ENCODE measurements at places on chromosomes 5 and 9. TPM values are rescaled to one million over a fixed set of nuclear protein-coding genes. Genes with fewer than 3 reads are reported as not detected.

Gene NOTCH1
- total RNA-seq, result 70.0 TPM

- no peaks in the 10 kb centered on the region for H3K4me1 ChIP-seq
- no peak for DNase-seq
- no peak overlapping the region for H3K27ac ChIP-seq
- no peaks in the 10 kb centered on the region for H3K36me3 ChIP-seq
- no peaks in the 10 kb centered on the region for H3K27me3 ChIP-seq
Measured at GRCh38 chr5:121516997-121517396, 334.7 kb upstream of the FTMT start.

Gene ALDH1B1
- total RNA-seq, result 21.8 TPM

Gene SPRY4
- total RNA-seq, result 0.93 TPM

Gene TRIM41
- 27.0 TPM for total RNA-seq

Measured in activated CD4-positive, alpha-beta T cell treated with anti-CD3 and anti-CD28 coated beads for 36 hours (primary cell).